ENCODE measurements at places on chromosomes 7 and 10. TPM values are rescaled to one million over a fixed set of nuclear protein-coding genes. Genes with fewer than 3 reads are reported as not detected.

Gene FAM131B
- total RNA-seq: 20.1 TPM

Gene RAB19
- 1.1 TPM for total RNA-seq

Gene OR2F1
- total RNA-seq: not detected

Gene PAX4
- total RNA-seq: not detected

Gene OR6V1
- total RNA-seq: not detected

Gene AGBL3
- total RNA-seq: 2.1 TPM

Gene CCDC7
- total RNA-seq: 4.1 TPM

DNA sequence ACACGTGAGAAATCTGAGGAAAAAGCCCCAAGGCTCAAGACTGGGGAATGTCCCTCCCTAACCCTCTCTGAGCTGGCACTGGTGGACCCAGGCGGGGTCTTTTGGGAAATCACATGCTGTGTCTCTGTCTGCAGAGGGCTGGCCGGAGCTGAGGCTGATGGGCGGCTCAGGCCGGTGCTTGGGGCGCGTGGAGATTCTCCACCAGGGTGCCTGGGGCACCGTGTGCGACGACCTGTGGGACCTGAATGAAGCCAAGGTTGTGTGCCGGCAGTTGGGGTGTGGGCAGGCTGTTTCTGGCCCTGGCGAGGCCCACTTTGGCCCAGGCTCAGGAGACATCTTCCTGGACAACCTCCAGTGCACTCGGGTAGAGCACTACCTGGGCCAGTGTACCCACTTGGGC lies 65.7 kb downstream of the CUZD1 start:
- DNase-seq: no peak

- DNase-seq: peak; percentile 88
Observed at GRCh38 chr7:149414745-149415390, 46.0 kb downstream of the ZNF777 start.

GRCh38 chr10:49817845-49818244 lies 55.7 kb upstream of the OGDHL start:
- DNase-seq: no peak

GRCh38 chr7:82605247-82605864 lies 161.8 kb upstream of the CACNA2D1 start:
- peak; percentile 56 for DNase-seq

DNA sequence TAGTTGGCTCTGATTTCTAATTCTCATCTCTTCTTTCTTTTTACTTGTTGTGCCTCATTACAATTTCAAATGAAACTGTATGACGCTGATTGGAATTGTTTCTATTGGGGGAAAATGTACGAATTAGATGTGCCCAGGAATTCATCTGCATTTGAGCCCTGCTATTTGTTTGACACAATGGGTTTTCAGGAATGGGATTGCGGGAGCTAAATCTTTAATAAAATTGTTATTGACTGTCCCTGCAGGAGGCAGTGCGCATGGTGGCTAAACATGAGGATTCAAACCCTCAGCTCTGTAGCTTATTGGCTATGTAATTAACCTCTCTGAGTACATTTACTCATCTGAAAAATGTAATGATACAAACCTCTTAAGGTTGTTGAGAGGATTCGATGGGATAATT lies 181.6 kb downstream of the NXPH1 start:
- DNase-seq: peak; percentile 29

Data from neural progenitor cell (in vitro differentiated cells).